ENCODE measurements at places on chromosomes 4 and X. TPM values are rescaled to one million over a fixed set of nuclear protein-coding genes. Genes with fewer than 3 reads are reported as not detected.

Gene SOX3
- total RNA-seq = not detected

GRCh38 chrX:23387550-23388184 lies 53.0 kb downstream of the PTCHD1 start:
- ATAC-seq = no peak

Gene TCEAL7
- 0.16 TPM for total RNA-seq

GRCh38 chr4:86092684-86093083 lies 267.2 kb downstream of the MAPK10 start:
- peak; percentile 49 for ATAC-seq

GRCh38 chrX:129804806-129805205 lies 25.1 kb downstream of the SASH3 start:
- no peak for ATAC-seq

- no peak for ATAC-seq
Observed at GRCh38 chr4:89099034-89099433, 12.3 kb upstream of the TIGD2 start.

Gene CDS1
- 19.6 TPM for total RNA-seq

GRCh38 chrX:41686788-41687187 lies 2.0 kb upstream of the GPR34 start:
- ATAC-seq = no peak

Gene CT45A3
- not detected for total RNA-seq

GRCh38 chr4:123587983-123588494 lies 191.4 kb downstream of the SPRY1 start:
- peak; percentile 81 for ATAC-seq

DNA sequence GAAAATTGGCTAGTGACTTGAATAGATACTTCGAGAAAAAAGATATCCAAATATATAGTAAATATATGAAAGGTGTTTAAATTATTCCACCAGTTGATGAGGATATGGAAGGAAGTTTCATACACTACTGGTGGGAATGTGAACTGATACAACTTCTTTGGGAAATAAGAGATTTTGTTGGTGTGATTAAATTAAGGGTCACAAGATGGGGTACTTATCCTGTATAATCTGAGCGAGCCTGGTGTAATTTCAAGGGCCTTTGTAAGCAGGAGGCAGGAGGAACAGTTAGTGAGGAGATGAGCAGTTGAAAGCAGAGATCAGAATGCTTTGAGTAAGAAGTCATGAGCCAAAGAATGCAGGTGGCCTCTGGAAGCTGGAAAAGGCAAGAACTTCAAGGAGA lies 192.2 kb downstream of the KCTD8 start:
- no peak for ATAC-seq

- no peak for ATAC-seq
Observed at GRCh38 chr4:169332583-169332982, 61.8 kb upstream of the SH3RF1 start.

DNA sequence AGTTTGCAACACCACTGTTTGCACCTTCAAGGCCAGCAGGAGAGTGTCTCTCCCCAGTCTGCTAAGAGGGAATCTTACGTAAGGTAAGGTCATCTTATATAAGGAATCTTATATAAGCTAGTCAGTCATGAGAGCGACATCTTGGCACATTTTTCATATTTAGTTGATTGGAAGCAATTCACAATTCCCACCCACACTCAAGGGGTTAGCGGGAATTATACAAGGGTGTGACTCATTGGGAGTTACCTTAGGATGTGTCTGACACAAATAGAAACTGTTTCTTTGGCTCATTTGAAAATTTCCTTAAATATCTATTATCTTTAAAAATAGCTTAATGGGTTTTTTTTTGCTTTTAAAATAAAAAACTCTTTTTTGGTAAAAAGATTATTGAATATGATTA lies 62.1 kb upstream of the GRPR start:
- ATAC-seq = no peak

GRCh38 chrX:132591719-132592275 lies 103.0 kb upstream of the MBNL3 start:
- ATAC-seq = no peak

DNA sequence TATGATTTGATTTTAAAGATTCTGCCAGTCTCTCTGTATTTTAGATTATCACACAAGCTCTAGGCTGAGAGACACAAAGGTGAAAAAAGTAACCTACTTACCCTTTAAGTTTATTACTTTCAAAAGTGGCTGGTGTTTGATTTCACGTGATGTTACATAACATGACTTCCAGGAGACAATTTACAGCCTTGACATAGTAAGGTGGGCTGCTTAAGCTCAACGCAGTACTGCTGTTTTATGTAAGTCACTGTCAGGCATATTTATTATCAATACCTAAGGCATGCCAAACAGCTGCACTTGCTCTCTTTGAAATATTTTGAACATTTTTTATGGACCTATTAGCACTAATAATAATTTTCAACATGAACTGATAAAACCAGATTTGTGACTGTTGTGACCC lies 451.5 kb upstream of the FAM241A start:
- no peak for ATAC-seq

GRCh38 chrX:1212532-1212931 lies at the start of gene CRLF2:
Gene CRLF2, minus strand, starts transcription at chrX:1212649. Its CDS starts 15 bp downstream, at chrX:1212634.
- no peak for ATAC-seq

Gene PPP3CA
- 18.5 TPM for total RNA-seq

GRCh38 chr4:147610686-147611085 lies 6.5 kb upstream of the TMEM184C start:
- ATAC-seq = no peak

Gene FAM47A
- not detected for total RNA-seq

DNA sequence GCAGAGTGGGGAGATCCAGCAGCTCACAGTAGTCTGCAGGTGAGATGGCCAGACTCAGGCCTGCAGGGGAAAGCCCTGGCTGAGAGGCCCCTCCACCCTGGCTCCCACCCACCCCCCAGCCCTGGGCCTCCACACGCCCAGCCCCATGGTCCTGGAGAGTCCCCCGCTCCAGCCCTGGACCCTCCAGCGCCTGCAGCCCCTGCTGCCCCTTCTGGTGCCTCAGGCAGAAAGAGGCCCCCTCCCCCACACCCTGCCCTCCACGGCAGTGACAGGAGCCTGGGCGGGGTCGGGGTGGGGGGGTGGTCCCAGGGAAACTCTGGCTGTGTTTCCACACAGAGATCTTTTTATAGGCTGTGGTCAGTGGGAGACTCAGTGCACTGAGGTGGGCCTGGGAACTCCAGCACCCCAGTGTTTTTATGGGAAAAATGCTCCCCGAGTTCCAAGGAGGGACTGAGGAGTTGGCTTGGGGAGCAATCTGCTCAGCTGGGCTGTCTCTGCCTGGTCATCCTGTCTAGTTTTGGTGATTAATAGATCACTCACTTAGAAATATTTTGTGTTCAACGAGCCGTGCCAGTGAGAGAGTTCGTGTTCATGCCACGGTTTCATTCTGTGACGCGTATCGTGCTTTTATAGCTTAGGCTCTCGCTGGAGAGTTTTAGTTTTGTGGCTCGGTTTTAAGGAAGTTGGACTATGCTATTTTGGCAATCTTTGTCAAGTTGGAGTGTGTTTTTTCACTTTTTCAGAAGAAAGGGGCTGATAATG lies 53.1 kb upstream of the HGFAC start:
- peak; percentile 13 for ATAC-seq

GRCh38 chr4:74391346-74391745 lies 26.4 kb downstream of the EREG start:
- no peak for ATAC-seq

DNA sequence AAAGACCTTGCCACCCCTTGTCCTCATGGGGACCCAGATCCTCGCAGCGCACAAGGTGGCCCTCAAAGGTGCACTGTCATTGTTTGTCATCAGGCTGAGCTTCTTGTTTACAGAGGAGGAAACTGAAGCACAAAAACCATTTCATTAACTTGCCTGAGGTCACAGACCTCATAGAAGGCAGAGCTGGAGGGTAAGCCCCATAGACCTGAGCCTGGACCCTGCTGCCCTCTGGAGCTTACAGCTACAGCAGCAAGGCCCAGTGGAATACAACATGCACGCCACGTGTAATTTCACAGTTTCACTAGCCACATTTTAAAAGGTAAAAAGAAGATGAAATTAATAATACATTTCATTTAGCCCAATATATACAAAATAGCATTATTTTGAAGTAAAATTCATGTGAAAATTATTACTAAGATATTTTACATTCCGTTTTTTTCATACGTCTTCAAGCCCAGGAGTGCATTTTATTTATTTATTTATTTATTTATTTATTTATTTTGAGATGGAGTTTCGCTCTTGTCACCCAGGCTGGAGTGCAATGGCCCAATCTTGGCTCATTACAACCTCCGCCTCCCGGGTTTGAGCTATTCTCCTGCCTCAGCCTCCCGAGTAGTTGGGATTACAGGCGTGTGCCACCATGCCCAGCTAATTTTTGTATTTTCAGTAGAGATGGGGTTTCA lies 8.8 kb downstream of the JAKMIP1 start:
- no peak for ATAC-seq

DNA sequence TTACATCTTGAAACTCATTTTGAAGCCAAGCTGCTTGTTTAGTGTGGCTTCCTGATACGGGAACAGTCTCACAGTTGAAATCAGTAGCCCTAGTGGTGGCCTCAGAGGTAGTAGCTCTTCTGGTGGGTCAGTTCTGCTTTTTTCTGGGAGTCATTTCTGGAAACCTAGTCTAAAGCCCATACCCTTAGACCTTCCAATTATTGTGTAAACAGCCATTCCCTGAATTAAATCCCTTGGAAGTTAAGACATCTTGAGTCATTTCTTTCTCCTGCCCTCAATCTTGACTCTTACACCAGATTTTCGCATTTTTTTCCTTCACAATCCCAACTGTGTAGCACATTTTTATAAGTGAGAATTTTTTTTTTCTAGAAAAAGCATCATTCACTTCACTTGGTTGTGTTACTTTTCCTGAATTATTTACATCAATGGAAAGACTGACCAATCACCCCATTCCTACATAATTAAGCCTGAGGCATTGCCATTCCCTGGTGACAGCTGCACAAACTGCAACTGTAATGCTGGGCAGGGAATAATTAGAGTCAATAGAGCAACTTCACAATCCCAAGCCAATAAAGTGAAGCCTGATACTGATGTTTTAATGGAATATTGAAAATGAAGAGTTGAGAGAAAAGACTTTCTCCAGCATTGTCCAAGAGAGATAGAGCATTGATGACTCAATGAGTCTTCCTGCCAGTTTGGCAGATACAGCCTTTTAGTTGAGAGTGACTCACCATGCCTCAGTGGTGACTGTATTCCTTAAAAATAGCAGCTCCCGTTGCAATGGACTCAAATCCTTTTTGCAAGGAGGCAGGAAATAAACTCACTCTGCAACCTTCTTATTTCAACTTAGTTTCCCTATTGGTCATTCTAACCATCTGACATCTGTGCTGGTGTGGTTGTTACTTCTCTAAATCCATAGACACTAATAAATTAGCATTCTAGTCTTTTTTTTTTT lies 13.0 kb upstream of the SEPSECS start:
- ATAC-seq = peak; percentile 97

Gene SHOX
- not detected for total RNA-seq

GRCh38 chr4:10160281-10160856 lies 43.8 kb upstream of the WDR1 start:
- no peak for ATAC-seq
